Smooth muscle cell of the coronary artery (primary cell): ENCODE measurements at places on chromosomes 3 and 15. TPM values are rescaled to one million over a fixed set of nuclear protein-coding genes. Genes with fewer than 3 reads are reported as not detected.

The SLC22A13 gene
- total RNA-seq = 0.15 and 0.94 TPM in 2 replicates

The GOLGA6L4 gene
- 0.83 and 0.94 TPM in 2 replicates for total RNA-seq

The TXNRD3 gene
- 10.6 TPM in 2 replicates for total RNA-seq

The BNC1 gene
- total RNA-seq = 0.30 and 0.47 TPM in 2 replicates

The RETNLB gene
- not detected in 2 replicates for total RNA-seq

The MAP1A gene
- 13.8 and 31.1 TPM in 2 replicates for total RNA-seq

The ROPN1 gene
- total RNA-seq = not detected in 2 replicates

The TM4SF18 gene
- total RNA-seq = 0.15 and 2.5 TPM in 2 replicates

The VGLL3 gene
- 2.9 and 54.9 TPM in 2 replicates for total RNA-seq

The RBM5 gene
- total RNA-seq = 135 and 864 TPM in 2 replicates
